ENCODE measurements at places on chromosomes 6 and 20. TPM values are rescaled to one million over a fixed set of nuclear protein-coding genes. Genes with fewer than 3 reads are reported as not detected.

Gene NOTCH4
- 0.31 TPM for total RNA-seq

Gene RNF146
- 16.8 TPM for total RNA-seq

Gene FRS3
- total RNA-seq, result 2.2 TPM

DNA sequence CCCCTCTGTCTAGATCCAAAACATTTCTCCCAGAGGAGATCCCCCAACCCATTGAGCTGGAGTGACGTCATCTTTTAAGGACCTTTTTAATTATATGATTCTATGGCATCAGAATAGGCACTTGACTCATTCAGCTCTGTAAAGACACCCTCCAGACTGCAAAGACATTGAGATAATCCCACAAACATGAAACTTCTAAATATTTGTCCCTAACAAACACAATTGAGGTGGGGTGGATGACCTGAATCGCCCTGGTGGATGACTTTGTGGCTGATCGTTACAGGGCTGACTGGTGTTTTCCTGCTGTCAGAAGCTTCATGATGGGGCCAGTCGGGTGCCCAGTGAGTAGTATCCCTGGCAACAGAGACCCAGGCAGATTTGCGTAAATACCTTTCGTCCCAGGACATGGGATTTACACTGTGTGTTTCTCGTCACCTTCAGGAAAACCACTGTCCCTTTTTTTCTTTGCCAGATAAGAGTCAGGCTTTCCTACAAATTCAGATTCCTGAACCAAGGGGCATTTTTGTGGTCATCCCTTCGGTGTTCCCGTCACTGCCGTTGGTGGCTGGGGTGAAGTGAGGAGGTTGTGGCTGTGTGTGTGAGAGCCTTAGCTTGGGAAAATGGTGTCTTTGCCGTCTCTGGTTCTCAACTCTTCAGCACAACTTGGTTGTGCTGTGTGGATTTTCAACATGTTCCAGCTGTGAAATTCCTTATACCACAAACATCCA, 5.3 kb upstream of the PCK1 start:
- no peak for DNase-seq

DNA sequence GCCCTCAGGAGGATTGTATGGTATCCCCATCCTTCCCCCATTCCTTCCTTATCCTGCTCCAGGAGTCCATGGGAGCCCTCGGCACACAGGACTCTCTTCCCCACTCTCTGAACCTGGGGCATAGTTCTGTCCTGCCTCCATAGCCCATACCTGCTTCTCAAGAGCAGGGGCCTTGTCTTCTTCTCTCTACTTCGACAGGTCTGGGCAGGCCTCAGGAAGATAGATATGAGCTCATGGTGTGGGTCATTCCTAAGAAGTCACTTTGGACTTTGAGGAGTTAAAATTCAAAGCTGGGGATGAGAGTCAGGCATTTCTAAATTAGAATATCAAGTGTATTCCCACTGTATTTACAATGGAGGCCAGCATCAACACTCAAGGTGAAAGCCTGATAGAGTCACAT, 8.4 kb upstream of the ADA start:
- no peak for DNase-seq

Gene TBX18
- total RNA-seq, result not detected

DNA sequence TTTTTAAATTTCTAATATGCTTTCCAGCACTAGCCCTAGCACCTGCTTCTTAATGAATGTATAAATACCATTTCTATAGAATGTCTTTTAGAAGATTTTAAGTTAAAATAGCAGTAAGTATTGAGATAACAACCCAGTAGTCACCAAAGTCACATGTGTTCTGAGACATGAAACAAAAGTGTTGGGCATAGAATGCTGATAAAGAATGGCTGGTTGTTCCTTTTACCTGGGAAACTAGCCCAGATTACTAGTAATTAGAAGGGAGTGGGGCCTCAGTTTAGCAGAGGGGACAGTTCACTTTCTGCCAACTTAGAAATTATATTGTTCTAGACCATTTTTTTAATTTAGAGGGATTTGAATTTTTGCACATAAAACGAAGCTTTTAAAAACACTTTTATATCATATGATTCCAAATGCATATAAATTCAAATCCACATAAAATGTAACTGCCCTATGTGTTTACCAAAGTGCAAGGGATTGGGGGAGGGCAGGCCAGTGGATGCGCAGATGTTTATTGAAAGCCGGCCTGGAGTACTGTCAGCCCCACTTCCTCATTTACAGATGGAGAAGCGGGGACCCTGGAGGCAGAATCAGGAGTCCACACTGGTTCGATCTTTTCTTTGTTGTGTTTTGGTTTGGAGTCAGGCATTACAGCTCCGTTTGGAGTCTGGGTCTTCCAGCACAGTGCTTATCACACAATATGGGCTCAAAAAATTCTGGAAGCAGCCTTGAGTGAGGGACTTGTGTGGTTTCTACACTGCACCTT, 139.8 kb downstream of the ZDHHC14 start:
- no peak for DNase-seq

DNA sequence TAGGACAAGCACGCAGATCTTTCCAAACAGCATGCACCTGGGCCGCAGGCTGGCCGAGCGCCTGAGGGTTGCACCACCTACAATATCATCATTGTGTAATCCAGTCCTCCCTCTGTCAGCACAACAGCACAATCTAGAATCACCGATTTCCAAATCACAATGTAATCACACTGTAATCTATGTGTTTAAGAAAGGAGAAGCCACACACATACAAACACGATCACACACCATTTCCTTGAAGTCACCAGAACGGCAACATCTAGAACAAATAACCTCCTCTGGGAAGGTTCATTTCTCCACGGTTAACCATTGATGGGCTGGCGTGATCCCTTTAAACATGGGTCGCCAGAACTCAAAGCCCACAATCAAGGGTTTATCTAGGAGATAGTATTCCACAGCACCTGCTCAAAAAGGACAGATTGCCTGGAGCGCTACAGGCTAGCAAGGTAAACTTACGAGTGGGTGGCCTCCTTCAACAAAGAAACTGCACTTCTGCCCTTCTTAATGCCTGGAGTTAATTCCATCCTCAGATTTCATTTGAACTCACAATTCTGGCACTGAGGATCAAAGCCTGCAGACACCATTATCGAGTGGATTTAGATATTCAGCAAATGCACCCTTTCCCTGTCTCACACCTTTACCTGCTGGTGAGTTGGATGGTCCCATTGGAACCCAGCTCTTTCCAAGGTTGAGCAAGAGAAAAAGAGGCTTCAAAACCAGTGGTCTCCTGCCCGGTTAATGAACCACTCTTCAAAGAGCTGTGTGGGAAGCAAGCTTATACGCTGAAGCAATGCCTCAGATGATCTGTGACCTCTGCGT, 83.8 kb upstream of the FOXQ1 start:
- DNase-seq, result no peak

- no peak for DNase-seq
These were observed 1.1 kb upstream of the MYB start for GRCh38 chr6:135179920-135180541.

Gene TFAP2B
- 0.92 TPM for total RNA-seq

Gene NR2E1
- not detected for total RNA-seq

DNA sequence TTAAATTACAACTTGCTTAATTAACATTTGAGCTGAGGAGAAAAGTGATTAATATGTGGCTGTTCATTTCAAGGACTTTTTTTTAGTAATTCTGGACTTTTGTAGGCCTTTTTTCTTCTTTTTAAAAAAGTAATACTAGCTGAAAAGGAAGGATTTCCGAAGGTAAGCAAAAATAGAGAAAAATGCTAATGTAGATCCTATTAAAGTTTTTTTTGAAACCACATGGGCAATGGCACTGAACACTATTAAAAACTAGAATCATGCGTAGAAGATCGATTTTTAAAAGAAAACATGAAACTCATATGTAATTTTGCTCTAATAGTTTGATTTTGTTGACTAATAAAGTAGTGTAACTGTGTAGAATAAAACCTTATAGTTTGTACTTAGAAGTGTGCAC, 2.4 kb downstream of the BAG2 start:
- DNase-seq, result no peak

- DNase-seq, result no peak
These were observed 627.4 kb upstream of the CITED2 start for GRCh38 chr6:140001821-140002341.

GRCh38 chr6:161103475-161103874, 111.9 kb downstream of the MAP3K4 start:
- DNase-seq, result no peak

GRCh38 chr6:6976193-6976592, 131.6 kb upstream of the RREB1 start:
- DNase-seq, result no peak

Gene ULBP1
- total RNA-seq, result 6.4 TPM

DNA sequence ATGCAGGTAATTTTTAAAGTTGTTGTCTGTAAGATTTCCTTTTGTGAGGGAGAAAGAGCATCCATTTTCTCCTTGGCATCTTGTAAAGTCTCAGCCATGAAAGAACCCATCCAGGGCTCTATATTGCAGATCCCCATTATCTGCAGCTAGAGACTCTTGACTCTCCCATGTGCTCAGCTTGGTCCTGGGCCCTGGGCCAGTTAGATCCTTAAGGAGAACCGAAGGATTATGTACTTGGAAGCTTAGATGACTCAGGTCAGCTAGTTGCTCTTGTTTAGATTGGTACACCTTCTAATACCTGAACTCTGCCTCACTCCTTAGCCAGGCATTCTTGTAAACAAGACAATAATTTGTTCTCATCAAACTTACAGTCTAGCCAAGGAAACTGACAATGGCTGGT, 1617.6 kb downstream of the KHDRBS2 start:
- no peak for DNase-seq

DNA sequence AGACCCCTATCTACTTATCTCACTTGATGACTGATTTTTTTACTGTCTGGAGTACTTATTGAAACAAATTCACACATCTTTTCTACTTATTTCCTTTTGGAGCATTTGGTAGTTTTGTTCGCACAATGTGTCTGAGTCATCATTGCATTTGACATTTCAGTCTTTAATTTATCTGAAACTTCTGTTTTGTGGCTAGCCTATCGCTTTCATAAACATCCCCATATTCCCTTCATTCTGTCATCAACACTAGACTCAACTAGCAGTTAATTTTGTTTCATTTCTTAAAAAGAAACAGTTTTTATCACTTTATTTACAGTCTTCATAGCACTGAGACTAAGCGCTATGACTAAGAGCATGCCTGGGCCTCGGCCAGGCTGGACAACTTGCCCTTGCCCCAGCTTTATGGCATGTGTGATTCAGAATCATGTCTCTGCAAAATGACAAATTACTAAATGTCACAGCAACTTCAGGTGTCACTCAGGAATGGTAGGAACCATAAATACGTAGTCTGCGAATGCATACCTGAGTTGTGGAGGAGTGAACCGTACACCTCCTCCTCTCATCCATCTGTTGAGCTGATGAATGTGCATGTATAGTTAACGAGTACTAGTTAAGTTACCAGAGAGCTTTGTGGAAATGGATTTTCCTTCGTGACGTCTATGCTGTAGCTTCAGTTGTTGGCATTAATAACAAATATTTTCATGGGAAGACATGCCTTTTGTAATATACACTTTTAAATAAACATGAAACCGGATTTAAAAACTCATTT, 16.2 kb downstream of the L3MBTL3 start:
- DNase-seq, result peak; percentile 49

Gene SLC22A2
- total RNA-seq, result not detected

- no peak for DNase-seq
These were observed 201.5 kb upstream of the ECI2 start for GRCh38 chr6:4336778-4337442.

- no peak for DNase-seq
These were observed 171.3 kb upstream of the NT5E start for GRCh38 chr6:85278466-85279035.

DNA sequence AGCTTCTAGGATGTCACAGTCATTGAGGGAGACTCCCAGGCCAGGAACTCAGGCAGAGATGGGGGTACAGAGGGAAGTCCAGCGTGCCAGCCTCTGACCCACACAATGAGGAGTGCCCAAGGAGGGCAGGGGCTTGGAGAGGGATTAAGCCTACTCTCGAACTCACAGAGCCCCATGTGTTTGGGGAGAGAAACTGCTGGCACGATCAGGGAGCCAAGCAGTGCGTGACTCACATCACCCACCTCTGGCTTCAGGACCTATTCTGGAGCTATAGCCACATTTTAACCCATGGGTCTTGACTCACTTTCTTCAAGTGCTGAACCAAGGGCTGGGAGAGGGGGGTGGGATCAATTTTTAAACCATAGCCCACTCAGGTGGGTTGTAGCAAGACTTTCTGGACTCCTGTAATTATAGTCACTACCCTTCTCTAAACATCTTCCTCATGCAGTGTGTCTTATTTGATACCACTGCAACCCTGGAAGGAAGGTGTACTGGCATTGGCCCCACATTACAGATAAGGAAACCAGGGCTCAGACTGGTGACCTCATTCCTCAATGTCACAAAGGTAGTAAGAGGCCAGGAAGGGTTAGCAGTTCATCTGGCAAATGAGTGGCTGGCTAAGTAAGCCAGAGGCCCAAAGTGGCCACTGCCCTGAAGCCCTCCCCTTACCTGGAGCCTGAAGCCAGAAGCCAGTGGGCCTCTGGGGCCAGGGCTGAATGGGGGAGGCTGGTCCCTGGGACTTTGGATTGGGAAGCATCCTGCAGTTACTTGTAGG, 12.0 kb downstream of the FOXP4 start:
- DNase-seq, result no peak

DNA sequence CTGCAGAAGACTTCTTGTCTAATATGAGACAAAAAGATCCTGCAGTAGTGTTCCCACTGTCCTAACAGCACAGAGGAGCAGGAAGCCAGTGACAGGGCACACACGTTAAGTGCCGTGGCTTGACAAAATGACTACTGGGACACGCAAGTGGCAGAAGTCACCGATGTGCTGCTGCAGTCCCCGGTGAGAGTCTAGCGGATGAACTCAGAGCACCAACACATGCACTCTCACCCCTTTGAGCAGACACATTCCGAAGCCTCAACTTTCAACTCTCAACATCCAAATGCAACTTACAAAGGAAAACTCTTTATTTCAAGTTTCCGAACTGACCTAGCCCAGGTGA, 898 bp downstream of the LAMA4 start:
- DNase-seq, result no peak

DNA sequence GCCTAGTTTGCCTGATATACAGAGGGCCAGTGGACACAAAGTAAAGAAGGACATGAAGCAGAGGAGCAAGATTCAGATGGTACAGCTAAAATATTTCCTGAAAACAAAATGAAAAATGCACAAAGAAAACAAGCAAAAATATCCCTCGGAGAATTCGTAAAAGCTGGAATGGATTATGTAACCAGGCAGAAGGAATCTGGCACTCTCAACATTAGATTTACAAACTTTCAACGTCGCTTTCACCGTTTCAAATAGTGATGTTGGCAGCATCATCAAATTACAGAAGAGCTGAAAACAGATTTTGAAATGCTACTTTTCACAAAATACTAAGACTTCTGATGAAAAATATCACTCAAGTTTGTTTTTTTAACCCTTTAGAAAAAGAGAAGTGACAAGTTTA, 11.7 kb downstream of the SMLR1 start:
- DNase-seq, result no peak

GRCh38 chr20:17418737-17419136, 112.4 kb downstream of the BFSP1 start:
- no peak for DNase-seq

Gene CCN6
- total RNA-seq, result 0.11 TPM

- no peak for DNase-seq
These were observed 791.0 kb upstream of the HS3ST5 start for GRCh38 chr6:115133790-115134189.
